NCI-H446 (cell line): ENCODE measurements at places on chromosomes 6 and 20.
A peak's percentile ranks its signal among the peaks of the same experiment; 100 is the strongest.

- no peak for DNase-seq
These were observed 45.1 kb upstream of the EPB41L1 start for GRCh38 chr20:36109251-36109947.

GRCh38 chr20:433300-433975, 25.3 kb downstream of the RBCK1 start:
- DNase-seq: no peak

GRCh38 chr6:33418690-33419291, 884 bp upstream of the CUTA start:
- no peak for DNase-seq

- peak; percentile 78 for DNase-seq
These were observed 5.0 kb downstream of the DST start for GRCh38 chr6:56637640-56638039.

- DNase-seq: no peak
These were observed 175.8 kb downstream of the TBC1D32 start for GRCh38 chr6:121158438-121158837.

DNA sequence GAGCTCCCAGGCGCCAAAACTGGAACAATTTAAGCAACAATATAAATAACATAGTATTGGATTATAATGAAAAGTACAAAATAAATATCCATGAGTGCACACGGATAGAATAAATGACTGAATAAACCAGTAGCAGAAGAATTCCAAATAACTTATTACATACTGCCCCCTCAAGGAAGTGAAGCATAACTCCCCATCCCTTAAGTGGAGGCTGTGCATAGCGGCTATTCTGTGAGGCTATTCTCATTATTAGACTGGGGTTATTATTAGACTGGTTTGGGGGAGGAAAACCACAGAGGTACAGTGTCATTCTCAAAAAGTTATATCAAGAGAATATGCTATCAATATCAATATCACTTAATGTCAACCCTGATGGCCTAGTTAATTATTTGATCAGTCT, 94.4 kb upstream of the SIRPA start:
- peak; percentile 47 for DNase-seq

- no peak for DNase-seq
These were observed 145.9 kb downstream of the AIG1 start for GRCh38 chr6:143206550-143206949.

GRCh38 chr6:25446830-25447569, 167.8 kb downstream of the CARMIL1 start:
- DNase-seq: no peak

- DNase-seq: no peak
These were observed 14.0 kb upstream of the TOP1 start for GRCh38 chr20:41014561-41015088.

- no peak for DNase-seq
These were observed 35.8 kb downstream of the NEDD9 start for GRCh38 chr6:11196511-11197174.

GRCh38 chr6:146601352-146601751, 2.6 kb downstream of the ADGB start:
- no peak for DNase-seq

GRCh38 chr20:31956556-31957526, 5.0 kb upstream of the PDRG1 start:
- no peak for DNase-seq

- no peak for DNase-seq
These were observed 509.1 kb downstream of the PKHD1 start for GRCh38 chr6:51578362-51578761.

- no peak for DNase-seq
These were observed 377.6 kb upstream of the CITED2 start for GRCh38 chr6:139752086-139752485.

- DNase-seq: no peak
These were observed 41.2 kb downstream of the SLC35D3 start for GRCh38 chr6:136963259-136963658.

DNA sequence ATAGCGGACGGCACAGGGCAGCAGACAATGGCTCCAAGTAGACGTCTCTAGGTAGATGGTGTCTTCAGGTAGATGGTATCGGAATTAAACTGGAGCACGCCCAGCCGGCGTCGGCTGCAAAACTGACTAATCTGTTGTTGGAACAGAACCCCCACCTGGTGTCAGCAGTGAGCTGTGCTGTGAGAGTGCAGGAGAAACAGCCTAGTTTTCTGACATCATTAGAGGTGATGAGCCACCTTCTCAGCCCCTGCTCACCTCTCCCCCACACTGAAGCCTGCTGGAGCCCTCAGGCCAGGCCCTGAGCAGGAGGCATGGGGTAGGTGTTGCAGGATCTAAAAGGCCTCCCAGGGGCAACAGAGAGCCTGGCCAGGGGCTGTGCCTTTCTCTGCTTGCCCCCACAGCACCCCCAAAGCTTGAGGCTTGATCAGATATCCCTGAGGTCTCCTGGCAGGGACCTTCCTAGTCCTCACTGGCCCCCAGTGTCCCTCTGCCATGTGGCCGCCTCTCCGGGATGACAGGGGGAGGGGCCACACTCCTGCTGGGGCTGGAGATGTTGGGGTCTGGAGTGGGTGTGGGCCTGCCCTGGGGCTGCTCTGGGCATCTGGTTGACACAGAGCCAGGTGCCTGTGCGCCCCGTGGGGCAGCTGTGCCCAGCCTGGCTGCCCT, 6.9 kb upstream of the HELZ2 start:
- DNase-seq: peak; percentile 56
